GDM1 (cell line): ENCODE measurements at places on chromosomes 12 and 14.

- DNase-seq, result peak; percentile 69
Observed at GRCh38 chr12:52582971-52583456, 9.4 kb upstream of the KRT74 start.

DNA sequence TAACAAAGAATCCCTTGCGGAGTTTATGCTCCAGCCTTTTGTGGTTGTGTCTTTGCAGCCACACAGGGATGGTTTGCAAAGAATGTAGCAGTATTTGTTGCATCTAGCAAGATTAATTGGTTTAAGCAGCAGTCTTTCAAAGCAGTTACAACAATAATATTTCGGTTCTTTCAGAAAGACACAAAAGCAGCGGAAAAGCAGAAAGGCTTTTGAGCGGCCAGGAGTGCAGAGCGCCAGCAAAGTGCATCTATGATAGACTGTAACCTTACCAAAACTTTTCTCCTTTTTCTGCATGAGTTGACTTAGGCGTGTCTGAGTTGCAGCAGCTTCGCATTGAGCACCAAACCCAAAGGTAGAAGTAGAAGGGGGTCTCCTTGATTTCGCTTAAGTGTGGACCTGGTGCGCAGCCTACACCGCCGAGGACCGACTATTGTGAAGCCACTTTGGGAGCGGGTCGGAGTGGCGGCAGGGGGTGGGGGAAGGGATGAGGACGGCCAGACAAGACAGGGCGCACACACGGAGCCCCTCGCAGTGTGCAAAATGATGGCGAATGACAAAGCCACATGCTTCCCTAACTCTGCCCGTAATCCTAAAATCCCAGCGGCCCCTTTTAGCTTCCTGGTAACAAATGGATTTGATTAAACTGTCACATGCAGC, 1.2 kb downstream of the LMO3 start:
- no peak for DNase-seq

- DNase-seq, result no peak
Observed at GRCh38 chr14:75303381-75303789, 24.8 kb downstream of the FOS start.

GRCh38 chr12:89927226-89927698, 218.6 kb upstream of the ATP2B1 start:
- no peak for DNase-seq

- no peak for DNase-seq
Observed at GRCh38 chr14:54931101-54931500, 28.5 kb upstream of the GCH1 start.

- no peak for DNase-seq
Observed at GRCh38 chr12:114992443-114992842, 308.5 kb upstream of the TBX3 start.

DNA sequence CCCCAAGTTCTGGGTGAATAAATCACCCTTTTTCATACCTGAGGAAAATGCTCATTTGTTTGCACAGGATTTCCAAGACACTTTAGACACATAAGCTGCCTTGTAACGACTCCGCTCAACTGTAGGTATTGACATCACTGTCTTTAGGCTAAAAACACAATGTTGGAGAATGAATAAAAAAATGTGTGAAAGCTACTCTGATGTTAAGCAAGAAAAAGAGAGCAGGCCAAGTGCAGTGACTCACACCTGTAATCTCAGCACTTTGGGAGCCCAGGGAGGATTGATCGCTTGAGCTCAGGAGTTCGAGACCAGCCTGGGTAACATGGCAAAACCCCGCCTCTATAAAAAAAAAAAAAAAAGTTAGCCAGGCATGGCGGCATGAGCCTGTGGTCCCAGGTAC, 11.1 kb upstream of the CIPC start:
- no peak for DNase-seq

GRCh38 chr12:4448371-4448940, 2.8 kb upstream of the FGF6 start:
- DNase-seq, result no peak

DNA sequence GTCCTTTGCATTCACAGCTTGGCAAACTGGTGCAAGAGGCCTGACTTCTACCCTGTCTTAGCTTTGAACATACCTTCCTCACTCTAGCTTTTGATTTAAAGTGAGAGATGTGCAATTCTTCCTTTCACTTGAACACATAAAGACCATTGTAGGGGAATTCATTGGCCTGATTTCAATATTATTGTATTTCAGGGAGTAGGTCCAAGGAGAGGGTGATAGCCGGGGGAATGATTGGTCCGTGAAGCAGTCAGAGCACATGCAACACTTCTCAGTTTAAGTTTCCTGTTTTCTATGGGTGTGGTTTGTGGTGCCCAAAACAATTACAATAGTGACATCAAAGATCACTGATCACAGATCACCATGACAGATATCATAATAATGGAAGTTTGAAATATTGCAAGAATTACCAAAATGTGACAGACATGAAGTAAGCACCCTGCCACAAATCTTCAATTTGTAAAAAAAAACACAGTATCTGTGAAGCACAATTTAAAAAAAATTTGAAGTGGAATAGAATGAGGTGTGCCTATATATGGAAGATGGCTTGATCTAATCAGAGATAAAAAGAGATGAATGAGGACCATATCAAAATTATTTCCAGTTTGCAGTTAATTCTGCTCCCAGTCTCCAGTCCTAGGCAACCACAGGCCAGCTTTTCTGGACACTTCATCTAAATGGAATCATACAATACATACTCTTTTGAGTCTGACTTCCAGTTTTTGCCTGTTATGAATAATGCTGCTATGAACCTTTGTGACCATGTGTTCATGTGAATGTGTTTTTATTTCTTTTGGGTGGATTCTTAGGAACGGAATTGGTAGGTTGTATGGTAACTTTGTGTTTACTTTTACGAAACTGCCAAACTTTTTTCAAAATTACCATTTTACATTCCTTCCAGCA, 23.2 kb downstream of the BORCS5 start:
- no peak for DNase-seq

DNA sequence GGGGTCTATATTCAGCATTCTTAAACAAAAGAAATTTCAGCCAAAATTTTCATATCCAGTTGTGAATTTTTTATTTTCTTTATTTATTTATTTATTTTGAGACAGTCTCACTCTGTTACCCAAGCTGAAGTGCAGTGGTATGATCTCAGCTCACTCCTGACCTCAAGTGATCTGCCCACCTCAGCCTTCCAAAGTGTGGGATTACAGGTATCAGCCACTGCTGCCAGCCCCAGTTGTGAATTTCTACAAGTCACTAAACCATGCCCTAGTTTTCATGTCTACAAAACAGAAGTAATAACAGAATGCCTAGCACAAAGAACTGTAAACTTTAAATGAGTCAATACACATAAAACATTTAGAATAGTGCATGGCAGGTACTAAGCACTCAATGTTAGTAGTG, 254.2 kb downstream of the C12orf50 start:
- no peak for DNase-seq

- no peak for DNase-seq
Observed at GRCh38 chr12:10624605-10625004, 11.2 kb upstream of the MAGOHB start.

GRCh38 chr12:7667125-7667524, 1.4 kb upstream of the APOBEC1 start:
- peak; percentile 70 for DNase-seq

DNA sequence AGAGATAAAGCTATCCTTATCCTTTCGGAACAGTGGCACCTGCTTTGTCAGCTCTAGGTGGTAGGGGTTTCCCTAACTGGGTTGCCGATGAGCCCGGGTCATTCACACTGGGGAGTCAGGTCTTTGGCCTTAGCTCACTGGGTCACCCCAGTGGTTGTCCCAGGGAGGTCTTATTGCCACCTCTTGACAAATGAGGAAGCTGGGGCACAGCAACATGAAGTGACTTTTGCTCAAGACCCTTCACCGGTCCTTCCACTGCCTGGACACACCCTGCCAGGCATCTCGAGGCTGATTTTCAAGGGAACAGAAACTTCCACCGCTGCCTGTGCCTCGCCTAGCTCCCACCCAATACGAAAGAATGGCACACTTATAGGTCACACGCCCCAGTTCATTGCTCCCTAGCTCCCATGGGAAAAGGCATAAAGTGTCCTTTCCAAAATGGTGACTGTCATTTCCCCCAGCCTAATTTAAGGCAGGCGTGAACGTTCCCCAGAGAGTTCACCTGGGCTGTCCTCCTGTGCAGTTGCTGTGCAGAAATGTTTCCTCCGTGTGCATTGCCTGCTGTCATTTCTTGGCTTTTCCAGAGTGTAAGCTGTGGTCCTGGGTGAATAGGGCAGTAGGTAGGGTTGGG, 156.1 kb upstream of the CCND2 start:
- no peak for DNase-seq

DNA sequence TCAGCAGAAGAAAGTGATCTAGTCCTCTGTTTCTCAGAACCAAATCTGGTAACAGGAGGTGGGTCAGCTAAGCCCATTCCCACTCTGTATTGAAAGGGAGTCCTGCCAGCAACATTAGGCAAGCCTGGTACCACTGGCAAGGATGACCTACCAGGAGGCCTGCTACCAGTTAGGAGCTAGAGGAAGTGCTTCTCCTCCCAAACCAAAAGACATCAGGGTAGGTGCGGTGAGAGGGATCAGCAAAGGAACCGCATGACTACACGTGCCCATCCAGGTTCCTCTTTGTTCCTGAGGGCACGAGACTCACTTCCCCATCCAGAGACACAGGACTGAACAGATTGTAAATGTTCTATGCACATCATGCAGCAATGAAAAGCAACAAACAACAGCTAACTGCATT, 2.8 kb downstream of the KLRC4 start:
- no peak for DNase-seq

GRCh38 chr12:78799649-78800048, 64.9 kb upstream of the SYT1 start:
- DNase-seq, result no peak

- no peak for DNase-seq
Observed at GRCh38 chr14:36583242-36583892, 953 bp upstream of the NKX2-8 start.

DNA sequence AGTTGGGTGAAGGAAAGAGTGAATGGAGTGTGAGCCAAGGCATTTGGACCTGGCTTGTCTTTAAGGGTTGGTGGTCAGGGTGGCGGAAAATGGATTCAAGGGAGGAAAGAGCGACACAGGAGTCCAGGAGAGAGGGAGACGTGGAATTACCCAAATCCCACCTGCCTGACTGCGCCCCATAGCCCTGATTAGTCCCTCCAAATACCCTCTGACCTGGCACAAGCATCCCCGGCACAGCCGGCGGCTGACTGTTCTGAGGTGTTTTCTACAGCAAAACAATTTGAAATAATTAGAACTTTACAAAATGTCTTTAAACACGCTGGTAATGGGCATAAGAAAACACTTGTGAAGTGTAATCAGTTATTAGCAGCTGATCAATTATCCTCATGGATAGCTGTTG, 175.8 kb downstream of the PHETA1 start:
- DNase-seq, result no peak

- DNase-seq, result no peak
Observed at GRCh38 chr14:52268279-52269061, 972 bp downstream of the PTGDR start.

- DNase-seq, result no peak
Observed at GRCh38 chr12:80769553-80770140, 52.9 kb downstream of the MYF5 start.

DNA sequence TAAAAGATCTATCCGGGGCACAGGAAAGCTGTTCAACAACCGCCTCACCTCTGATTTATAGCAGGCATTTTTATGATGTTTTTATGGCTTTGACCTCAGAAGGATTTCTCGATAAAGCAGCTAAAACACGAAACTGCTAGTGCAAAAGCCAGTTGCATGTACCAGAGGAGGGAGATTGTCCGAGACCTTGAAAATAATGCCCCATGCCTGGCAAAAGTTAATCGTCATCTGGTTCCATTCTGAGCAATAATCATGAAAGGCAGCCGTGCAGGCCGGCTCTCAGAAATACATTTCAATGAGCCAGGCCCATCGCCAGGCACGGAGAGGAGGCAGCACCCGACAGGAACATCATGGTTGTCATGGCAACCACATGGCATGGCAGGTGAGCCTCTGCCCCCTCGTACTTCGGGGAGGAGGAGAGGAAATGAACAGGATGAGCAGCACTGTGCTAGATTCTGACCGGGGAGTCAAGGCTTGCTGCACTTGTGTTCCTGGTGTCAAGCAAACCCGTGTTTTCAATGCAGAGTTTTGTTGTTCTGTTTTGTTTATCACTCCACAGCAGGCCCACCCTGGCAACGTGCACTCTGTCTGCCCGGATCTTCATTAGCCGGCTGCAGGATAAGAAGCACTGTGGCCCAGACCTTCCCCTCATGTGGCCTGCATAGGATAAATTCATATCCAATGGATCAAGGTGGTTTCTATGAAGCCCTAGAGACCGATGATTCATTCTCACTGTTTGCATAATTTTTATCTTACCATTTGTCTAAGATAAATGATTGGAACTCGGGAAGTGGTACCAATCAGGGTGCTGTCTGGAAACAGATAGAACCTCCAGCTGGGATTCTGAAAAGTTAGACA, 160.2 kb downstream of the RIMBP2 start:
- no peak for DNase-seq

DNA sequence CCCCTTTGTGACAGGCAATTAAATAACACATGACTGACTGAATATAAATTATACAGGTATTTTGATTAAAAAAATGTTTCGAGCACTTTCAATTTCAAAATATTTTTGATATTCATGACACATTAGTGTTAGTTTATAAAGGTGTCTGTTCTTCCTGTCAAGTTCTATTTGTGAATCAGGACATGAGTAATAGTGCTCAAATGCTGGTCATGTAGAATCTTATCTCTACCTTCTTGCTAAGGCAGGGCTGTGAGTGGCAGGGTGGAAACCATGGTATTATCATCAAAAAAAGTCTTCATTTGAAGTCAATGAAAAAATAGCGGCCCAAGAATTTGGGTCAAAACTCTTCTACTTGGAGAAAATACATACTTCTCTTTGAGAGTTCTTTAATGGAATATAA, 250.2 kb downstream of the DACT1 start:
- DNase-seq, result no peak

- no peak for DNase-seq
Observed at GRCh38 chr14:31898838-31899528, 178.1 kb upstream of the ARHGAP5 start.

GRCh38 chr14:61870163-61870562, 107.9 kb downstream of the SNAPC1 start:
- no peak for DNase-seq

DNA sequence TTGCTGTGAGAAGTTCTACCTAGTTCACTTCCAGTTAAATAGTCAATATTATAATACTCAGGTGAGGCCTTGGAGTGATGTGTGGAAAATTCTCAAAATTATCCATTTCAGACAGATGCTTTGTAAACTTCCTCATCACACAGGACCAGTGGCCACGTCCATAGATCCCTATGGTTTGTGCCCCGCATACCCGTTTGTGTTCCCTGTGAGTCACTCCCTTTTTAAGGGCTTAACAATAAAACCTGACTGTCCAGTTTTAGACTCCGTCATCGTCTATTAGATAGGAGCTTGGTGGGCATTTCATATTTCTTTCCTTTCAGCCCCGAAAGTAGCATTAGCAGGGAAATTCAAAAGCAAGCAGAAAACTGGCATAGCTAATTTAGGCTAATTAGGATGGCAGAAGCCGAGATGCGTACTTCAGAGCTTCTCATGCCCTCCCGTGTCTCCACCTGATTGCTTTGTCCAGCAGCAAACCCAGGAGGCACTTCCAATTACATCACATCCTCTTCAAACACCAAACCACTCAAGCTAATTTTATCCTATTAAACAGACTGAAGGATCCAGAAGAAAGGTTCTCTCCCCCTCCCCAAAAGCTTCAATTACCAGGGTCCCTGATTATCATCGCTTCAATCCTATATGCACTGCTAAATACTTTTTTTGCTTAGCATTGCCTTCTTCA, 186.6 kb upstream of the OTX2 start:
- no peak for DNase-seq

GRCh38 chr12:58029260-58029659, 87.9 kb downstream of the ATP23 start:
- no peak for DNase-seq

- DNase-seq, result no peak
Observed at GRCh38 chr14:99548255-99548654, 55.8 kb downstream of the CCDC85C start.
